Activated CD4-positive, alpha-beta T cell treated with anti-CD3 and anti-CD28 coated beads, Interleukin-2, amount 50 U/mL, for 24 hours (primary cell): ENCODE measurements at places on chromosomes 11 and 22.

DNA sequence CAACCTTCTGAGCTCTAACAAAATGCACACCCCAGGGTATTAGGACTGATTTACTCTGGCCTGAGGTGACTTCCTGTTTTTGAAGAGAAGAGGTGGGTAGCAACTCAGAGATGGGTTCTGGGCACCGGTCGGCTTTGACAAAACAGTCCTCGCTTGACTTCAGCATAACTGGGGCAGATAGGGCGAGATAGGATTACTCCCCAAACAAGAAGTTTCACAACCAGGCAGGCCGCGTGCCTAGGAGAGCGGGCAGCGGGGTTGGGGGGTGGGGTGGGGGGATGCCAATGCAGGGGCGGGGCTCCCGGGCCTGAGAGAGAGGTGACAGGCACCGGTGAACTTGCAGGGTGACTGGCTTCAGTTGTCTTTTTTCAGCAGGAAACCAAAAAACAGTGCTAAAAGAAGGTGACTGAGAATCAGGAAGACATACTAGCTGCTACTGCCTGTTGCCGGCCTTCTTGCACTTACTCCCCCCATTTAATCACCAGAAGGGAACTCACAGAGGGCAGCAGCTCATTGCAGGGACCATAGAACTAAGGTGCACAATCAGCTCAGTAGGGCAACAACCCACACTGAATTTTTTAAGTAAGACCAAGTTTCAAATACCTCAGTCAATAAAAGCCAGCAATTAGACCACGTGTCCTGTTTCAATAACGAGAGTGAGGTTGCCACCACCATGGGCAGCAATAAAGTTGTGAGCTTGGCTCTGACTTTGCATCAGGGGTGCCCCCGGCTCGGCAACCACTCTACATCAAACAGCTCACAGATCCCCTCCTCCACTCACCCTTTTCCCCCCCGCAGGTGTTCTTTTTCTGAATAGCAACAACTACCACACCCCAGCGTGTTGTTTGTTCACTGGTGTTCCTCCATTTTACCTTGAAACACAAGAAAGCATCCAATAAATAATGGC is 37.2 kb upstream of the ETS1 start:
- peak; percentile 33 for DNase-seq

DNA sequence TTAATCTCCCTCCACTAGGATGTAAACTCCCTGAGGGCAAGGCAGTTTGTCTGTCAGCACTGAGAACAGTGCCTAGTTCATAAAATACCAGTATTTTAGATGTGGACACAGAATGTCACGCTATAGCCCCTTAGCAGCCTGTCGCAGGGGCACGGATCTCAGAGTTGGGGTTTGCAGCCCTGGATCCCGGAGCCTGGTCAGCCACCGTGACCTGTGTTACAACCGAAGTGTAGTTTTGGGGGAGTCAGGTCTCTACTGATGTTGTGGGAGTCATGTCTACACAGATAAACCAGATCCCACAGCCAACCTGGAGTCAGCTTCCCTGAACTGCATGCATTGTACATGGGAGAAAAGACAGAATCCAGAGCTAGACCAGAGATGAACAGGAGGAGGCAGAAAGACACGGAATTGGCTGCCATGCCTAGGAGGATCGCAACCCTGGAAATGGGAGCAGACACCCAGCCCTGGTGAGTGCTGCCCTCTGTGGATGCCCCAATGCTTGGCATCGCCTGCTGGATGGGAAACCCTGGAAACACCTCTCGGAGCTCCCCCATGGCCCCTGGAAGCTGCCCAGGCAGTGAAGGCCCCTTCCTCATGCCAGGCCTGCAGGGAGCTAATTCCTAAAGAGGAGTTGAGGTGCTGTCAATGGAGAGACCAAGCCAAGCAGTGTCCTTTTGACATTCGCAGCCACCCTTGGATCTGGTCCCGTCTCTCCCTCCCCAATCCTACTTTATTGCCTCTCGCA is 851.3 kb downstream of the TBC1D22A start:
- no peak for DNase-seq

DNA sequence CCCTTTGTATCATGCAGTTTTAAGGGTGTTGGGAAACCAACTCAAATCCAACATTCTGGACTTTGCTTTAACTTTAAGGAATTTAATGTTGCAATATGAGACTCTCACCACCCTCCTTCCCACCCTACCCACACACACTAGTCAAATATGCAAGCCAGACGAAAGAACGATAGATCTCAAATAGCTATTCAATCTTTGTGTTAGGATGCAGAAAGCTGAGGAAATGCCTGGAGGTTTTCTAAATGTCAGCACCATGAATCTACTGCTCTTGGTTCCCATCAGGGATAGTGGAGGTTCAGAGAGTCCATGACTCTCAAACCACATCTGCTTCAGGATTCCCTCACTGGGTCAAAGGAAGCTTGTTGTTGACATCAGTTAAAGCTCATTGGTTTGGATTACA is 33.7 kb downstream of the EXPH5 start:
- no peak for DNase-seq

- DNase-seq = no peak
Measured at GRCh38 chr22:49789289-49790141, 38.2 kb downstream of the BRD1 start.

DNA sequence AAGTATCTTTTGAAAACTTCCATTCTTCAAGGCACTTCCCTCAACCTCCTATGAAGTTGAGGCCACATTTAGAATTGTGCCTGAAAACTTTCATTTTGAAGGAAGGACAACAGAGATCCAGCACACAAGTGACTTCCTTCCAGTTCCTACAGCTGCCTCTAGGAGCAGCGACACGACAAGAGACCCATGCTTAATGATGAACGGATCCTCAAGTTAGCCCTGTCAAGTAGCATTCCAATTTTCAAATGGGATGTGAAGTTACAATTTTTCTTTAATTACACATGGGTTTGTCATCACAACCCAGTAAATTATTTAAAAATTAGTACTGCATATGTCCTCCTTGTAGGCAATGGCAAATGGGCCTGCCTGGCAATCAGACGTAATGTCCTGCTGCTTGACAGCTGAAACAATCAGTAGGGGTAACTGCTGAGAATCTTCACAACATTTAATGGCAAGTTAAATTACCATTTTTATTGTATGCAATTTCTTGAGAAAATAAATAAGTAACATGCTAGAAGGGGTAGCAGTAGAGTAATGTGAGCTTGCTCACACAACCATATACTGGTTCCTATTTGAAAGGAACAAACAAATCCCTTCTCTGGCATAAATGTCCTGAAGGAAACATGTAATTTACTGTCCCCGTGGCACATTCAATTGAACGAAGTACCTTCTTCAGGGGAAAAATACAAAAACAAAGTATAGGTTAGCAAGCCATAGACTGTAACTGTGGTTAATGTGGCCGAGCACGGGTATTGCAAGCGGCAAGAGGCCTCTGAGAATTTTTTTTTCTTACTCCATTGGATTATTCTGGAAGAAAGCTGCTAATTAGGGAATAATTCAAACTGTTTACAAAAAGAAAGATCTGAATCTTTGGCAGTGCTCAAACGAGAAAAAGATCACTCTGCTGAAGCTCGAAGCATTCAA is 288.3 kb downstream of the CADM1 start:
- no peak for DNase-seq

- no peak for DNase-seq
Measured at GRCh38 chr11:47271961-47272661, 2.2 kb downstream of the MADD start.

- peak; percentile 3 for DNase-seq
Measured at GRCh38 chr22:47837703-47838102, 1075.3 kb downstream of the TBC1D22A start.

DNA sequence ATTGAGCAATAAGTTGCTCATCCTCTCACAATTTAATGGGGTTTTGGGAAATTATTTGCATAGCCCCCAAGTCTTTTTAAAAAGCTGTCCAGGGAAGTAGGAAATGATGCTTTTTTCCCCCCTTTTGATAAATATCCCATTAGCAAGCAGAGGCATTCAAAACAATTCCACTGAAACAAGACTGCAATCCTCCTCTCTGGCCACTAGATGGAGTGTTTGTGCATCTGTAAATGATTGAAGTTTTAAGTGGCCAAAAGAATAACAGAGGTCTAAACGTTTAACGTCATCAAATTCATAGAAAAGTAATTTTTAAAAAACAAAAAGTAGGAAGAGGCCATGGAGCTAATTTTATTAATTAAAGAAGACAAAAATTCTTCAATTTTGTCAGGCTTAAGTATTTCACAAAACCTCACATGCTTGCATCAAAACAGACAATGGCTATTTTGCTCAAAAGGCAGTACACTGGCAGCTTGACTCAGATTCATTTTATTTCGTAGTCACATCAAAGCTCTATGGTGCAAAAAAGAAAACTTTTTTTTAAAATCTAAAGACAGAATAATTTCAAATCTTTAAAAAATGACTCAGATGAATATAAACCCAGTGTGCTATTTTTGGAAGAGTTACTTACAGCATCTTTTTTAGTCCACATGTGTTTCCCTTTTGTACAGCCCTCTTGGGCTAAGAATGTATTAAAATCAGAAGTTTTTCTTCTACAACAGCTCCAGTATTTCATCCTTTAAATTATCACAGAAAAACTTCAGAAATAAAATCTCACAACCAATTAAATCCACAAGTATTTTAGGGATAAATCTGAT is 17.8 kb downstream of the CHORDC1 start:
- DNase-seq = no peak

DNA sequence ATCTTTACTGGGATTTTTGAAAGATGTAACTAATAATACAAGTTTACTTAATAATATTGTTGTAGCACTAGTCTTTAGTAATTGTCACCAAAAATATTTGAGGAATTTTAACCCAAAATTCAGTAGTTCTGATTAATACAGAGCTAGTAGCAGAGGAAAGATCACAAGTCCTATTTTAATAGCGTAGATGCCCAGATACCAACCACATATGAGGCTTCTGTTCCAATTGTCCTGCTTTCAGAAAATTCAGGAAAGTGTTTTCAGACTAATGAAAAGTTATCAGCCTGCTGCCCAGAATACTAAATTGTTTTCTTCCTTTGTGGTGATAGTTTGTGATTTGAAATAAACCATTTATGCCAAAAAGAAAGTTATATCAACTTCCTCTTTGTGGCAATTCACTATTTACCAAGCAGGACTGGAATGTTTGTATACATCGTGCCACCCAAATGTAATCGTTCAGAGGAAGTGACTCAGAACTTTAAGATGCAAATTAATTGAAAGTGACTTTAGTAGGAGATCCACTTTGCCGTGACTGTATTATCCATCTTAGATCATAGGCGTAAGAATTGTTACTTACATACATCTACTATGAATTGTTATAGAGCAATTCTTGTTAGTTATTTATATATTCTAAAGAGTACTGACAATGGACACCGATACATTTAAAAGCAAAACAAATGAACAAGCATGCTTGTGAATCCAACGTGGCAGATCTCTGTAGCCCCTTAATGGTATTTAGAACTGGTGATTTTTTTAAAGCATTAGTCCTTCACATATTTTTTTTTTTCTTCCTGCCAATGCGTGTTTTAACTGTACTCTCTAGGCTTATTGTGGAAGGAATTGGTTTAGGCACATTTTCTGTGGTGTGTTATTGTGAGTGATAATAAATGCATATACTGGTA is 231.0 kb downstream of the DDX10 start:
- DNase-seq = no peak

DNA sequence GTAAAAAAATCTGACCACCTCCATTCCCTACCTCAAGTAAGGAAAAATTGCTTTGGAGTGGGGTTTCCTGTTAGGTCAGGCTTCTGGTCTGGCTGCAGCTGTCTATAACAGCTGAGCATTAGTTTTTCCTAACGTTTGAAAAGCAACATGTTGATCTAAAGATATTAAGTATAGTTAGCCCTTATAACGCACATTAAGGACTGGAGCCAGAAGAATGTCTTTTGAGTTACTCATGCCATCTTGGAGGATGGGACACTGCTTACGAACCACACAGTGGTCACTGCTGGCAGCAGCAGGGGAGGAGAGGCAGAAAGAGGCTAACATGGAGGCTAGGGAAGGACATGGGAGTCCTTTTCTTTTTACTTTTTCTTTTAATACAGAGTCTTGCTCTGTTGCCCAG is 44.1 kb upstream of the GDPD4 start:
- DNase-seq = no peak

GRCh38 chr11:8222820-8223512 is 40.7 kb downstream of the LMO1 start:
- no peak for DNase-seq

GRCh38 chr11:32531528-32531927 is 52.1 kb upstream of the EIF3M start:
- no peak for DNase-seq

GRCh38 chr11:14258221-14258935 is 100.6 kb downstream of the RRAS2 start:
- no peak for DNase-seq

- no peak for DNase-seq
Measured at GRCh38 chr22:47112994-47113852, 350.8 kb downstream of the TBC1D22A start.

- DNase-seq = no peak
Measured at GRCh38 chr11:122627745-122628144, 27.8 kb upstream of the UBASH3B start.

DNA sequence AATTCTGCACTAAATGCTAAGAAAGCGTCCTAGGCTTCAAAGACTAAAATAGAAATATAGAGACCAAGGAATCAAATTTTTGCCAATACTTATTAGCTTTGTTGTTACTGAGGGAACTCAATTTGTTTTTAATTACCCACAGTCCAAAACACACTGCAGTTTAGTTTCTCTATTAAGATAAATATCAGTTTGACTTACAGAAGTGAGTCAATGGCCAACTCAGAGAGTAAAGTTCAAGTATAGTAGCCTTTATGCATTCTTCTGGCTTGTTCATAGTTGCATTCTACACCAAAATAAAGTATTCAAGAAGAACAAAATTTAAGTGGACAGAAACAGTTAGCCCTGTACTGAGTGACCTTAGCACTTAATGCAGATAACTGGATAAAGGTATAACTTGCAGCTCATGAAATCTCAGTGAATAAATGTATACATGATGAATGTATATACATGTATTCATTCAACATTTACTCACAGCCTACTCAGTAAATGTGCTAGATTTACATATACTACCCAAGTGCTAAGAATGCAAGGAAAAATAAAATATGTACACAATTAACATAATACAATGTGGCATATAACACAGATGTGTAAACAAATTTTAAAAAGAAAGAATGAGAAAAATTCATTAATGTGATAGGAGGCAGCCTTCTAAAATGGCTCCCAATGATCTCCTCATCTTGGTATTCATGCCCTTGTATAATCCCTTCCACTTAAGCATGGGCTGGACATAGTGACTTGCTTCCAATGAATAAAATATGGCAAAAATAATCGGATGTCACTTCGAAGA is 9.7 kb upstream of the RNF141 start:
- DNase-seq = no peak

GRCh38 chr11:96506953-96507354 is 117.1 kb downstream of the JRKL start:
- DNase-seq = no peak

DNA sequence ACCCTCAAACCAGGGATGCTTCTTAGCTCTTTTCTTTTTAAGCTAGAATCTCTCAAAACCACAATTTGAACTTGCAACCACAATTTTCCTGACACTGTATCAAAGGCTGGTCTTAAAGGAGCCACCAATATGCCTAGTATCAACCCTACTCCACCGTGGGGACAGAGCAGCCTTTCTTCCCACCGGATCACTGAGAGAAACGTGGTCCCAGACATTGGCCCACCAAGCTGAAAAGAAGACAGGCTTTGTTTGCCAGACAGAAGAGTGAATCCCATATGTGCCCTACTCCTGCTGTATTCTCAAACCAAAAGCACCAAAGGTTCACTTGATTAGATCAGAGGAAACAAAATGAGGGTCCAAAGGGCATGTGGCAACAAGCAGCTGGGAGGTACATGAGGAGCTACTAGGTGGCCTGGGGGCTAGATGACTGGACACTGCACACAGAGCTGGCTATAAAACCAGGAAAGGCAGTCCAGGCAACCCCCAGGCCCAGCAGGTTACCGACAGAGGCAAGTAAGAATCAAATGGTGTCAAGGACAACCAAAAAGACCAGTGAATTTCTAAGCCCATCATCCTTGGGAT is 3.6 kb upstream of the VWCE start:
- no peak for DNase-seq
